ENCODE measurements at places on chromosomes 5 and 9.

DNA sequence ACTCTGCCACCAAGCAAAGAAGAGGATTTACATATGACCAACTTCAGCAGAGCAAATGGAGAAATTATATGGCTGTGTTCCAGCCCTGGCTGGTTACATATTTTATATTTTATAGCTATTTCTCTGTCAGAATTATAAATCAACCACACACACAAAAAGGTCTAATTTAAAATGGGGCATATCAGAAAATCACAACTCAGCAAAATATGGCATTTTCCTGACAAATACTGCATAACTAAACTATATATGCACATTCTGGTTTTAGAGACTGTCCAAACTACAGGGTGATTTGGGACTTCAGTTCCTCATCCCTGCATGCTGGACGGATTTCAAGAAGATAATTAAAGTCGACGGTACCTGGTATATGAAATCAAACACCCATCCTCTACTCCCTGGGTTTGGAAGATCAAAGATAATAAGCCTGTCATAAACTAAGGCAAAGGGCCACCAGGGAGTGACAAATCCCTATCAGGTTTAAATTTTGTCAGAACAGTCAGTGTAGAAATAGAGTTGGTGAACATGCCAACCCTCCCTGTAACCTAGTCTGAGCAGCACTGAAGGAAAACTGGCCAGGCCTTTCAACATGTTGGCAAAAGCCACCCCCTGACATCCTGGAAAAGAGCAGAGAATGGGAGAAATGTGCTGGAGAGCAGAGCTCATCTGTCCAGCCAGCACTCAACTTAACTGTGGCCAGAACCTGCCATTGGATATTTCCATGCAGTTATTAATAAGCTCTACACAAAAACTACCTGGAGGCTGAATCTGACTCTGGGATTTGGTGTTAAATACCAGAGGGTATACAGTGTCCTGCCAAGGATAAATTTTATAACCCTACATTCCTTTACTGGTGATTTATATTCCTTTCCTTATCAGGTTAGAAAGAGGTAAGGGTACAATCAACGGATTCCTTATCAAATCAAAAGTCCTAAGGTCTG lies 235.7 kb downstream of the ENC1 start:
- DNase-seq, result no peak

GRCh38 chr5:151952238-151952637 lies 27.6 kb upstream of the GLRA1 start:
- DNase-seq, result no peak

DNA sequence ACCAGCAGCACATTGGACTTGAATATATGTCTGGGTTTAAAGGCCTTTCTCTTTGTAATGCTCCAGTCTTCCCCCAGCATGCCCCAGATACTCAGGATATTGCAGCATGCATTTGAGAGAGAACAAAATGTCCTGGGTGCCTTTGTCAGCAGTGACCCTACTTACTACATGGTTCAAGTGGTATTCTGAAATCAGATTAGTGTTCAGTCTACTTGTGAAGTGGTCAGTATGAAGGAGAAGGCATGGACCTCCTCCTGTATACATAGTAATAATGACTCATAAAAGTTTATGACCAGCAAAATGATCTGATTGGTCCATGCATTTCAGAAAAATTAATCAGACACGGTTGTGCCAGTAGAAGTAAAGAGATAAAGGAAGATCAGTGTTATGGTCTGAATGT lies 25.4 kb downstream of the GPR21 start:
- DNase-seq, result no peak

- DNase-seq, result no peak
Measured at GRCh38 chr9:111029260-111029659, 9.0 kb downstream of the LPAR1 start.

- no peak for DNase-seq
Measured at GRCh38 chr5:41869151-41869723, 988 bp downstream of the OXCT1 start.

GRCh38 chr9:92064711-92065110 lies 50.5 kb downstream of the SPTLC1 start:
- DNase-seq, result no peak

GRCh38 chr9:125803526-125803925 lies 56.4 kb downstream of the PBX3 start:
- DNase-seq, result no peak

GRCh38 chr5:158559643-158560042 lies 540.1 kb downstream of the EBF1 start:
- DNase-seq, result no peak

DNA sequence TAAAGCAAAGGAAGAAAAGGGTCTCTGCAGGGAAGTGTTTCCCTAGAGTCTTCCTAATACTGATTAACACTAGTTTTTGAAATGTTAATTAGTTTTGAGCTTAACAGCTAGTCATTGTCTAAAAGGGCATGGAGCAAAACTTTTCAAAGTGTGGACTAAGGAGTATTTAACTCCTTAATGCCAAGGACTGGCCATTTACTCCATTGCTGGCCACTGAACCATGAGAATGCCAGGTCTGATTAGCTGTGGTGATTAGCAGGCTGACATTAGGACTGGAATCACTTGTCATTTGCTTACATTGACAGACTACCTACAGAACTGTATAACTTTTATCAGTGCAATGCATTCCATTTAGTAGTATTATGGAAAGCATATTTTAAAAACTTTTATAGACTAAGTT lies 987.0 kb downstream of the NR2F1-AS1 start:
- DNase-seq, result no peak

DNA sequence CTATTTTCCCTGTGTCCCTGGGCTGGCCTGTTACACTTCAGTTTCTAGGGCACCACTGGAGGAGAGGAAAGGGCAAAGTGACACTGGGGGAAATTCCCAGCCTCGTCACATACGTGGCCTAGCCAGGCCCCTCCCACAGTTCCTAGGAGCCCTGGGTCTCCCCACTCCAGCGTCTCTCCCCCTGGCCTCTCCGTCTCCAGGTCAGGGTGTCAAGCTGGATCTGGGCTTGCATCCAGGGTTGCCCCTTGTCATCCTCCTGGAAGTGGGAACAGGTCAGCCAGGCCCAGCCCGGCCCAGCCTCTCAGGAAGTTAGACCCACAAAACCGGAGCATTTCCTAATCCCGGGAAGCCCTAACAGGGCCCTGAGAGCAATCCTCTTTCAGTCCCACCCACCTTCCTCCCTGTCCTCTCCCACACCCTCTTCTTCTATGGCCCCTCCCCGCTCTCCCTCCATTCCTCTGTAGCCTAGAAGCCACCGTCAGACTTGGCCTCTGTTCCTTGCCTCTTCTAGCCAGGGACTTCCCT lies 4.7 kb upstream of the TNIP1 start:
- DNase-seq, result no peak

GRCh38 chr9:74777136-74777879 lies 110.4 kb downstream of the TRPM6 start:
- DNase-seq, result peak; percentile 56

DNA sequence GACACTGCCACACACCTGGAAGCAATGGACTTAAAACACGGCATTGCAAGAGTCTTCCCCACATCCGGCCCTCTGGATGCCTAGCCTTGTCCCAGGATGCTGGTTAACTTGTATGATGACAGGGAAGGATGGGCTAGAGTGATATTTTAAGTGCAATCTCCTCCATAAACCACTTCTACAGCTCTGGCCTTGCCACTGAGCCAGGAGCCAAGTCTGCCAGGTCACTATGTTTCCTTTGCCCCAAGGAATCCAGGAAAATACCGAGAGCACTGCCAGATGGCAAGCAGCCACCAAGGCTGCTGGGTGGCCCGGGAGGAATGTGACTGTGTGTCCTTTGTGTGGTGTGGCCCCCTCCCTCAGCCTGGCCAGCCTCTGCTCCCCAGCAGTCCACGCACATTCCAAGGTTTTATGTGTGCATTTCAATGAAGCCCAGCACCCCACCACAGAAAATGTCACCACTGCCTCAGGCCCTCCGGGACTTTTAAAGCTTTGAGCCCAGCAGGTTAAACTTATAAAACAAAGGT lies 106.0 kb downstream of the FRMD3 start:
- DNase-seq, result no peak

DNA sequence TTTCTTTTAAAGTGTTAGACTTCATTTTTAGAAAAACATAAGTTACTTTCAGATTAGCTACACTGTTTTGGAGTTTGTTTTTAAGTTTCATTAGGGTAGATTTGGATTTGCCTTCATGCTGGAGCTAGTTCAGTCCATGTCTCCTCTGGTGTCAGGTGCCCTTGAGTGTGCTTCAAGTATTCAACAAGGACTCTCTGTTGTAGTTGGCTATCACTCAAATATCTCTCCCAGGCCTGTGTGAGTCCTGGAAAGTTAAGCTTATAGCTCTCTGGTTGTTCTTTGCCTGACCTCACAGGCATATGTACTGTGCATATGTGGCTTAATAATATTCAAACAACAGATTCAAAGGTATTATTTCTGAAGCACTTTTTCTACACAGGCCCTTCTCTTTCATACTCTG lies 45.4 kb downstream of the PTBP3 start:
- no peak for DNase-seq

DNA sequence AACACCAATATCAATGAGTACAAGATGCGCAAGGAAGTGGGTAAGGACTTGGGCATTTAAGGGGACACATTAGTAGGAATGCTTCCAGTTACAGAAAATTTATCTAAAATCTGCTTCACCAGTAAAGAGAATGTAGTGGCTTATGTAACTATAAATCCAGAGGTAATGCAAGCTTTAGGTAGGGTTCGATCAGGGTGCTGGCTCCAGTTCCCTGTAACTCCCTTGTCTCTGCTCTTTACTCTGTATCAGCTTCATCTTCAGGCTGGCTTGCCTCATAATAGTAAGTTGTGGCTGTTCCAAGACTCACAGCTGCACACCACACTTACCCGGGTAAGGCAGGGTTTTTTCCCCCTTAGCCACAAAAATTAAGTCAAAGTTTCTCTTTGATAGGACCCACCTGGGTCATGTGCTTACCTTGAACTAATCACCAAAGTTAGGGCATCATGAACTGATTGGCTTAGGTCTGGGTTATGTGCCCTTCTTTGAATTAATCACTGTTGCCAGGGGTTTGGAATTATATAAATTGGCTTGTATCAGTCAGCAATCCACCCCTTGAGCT lies 35.5 kb downstream of the ARHGEF37 start:
- DNase-seq, result no peak

DNA sequence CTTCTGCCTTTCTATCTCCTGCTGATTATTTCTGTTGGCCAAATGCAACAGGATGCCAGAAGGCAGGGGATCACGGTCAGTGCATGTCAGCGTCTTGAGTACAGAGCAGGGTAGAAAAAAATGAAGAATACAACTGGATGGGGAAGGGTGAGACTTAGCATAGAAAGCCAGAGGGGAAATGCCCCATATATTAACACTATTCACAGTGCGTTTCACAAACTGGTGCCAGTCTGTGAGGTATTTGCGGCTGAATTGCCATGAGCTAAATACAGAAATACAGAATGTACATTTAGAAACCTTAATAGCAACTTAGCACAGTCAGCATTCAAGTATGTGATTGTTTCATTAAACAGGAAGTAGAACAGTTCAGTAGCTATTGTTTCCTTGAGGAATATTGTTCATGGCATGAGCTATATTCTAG lies 31.0 kb upstream of the SLC1A3 start:
- DNase-seq, result no peak

DNA sequence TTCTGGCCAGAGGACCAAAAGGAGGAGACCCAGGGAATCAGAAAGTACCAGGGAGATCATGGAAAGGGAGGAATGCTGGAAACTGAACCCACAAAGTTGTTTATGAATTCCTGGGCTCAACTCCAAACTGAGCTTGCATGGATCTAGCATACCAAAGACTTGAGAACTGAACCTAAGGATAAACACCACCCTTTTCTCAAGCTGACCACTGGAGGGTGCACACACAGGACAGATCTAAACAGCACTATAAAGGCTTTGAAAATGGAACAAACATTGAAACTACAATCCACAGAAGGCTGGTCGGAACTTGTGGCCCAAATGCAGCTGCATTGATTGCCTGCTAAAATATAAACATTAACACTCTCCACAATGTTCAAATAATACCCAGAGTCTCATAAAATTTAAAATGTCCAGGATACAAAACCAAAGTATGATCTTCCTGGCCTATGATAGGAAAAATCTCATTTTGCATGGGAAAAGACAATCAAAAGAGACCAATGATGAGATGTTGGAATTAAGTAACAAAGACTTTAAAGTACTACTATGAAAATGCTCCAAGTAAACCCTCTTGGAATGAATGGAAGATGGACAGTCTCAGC lies 15.6 kb upstream of the IRF1 start:
- no peak for DNase-seq

Data from CD8-positive, alpha-beta T cell (primary cell).